ENCODE measurements at places on chromosomes 7 and 10.

DNA sequence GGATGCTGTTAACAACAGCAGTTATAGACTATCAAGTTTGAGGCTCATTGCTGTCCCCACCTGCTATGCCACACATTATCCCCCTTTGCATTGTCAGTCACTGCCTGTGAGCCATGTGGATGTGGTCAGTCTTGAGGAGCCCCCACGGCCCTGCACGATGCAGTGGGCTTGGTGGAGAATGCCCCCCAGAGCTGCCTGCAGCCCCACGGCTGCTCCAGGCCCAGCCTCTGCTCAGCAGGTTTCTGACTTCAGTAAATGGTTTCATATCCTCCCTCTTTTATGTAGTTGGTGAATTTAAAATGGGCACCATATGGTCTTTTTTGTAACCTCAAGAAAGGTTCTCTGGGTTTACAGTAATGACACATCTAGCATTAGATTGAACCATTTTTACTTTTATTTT is 164.1 kb downstream of the EBF3 start:
- no peak for DNase-seq

GRCh38 chr7:48161407-48162125 is 9.7 kb upstream of the ABCA13 start:
- DNase-seq, result no peak

DNA sequence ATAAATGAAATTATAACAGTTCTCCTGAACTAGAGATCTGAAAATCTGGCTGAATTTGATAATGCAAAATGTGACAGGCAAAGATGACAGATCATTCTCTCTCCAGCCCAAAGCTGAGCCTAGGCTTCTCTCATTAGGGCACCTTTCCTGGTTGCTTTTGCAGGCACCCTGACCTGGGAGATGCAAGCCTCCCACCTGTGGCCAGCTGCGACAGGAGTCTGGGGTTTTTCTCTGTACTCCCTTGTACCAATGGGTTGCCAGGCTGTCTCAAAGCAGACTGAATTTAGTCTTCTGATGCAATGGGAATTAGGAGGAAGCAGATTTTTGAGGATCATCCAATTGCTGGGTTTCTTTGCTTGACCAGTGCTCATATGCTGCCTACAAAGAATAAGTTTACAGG is 85.0 kb upstream of the EFCAB10 start:
- no peak for DNase-seq

GRCh38 chr10:46042527-46042926 is 3.5 kb downstream of the MSMB start:
- DNase-seq, result no peak

- no peak for DNase-seq
These were observed 130.9 kb downstream of the SND1 start for GRCh38 chr7:127782654-127783559.

DNA sequence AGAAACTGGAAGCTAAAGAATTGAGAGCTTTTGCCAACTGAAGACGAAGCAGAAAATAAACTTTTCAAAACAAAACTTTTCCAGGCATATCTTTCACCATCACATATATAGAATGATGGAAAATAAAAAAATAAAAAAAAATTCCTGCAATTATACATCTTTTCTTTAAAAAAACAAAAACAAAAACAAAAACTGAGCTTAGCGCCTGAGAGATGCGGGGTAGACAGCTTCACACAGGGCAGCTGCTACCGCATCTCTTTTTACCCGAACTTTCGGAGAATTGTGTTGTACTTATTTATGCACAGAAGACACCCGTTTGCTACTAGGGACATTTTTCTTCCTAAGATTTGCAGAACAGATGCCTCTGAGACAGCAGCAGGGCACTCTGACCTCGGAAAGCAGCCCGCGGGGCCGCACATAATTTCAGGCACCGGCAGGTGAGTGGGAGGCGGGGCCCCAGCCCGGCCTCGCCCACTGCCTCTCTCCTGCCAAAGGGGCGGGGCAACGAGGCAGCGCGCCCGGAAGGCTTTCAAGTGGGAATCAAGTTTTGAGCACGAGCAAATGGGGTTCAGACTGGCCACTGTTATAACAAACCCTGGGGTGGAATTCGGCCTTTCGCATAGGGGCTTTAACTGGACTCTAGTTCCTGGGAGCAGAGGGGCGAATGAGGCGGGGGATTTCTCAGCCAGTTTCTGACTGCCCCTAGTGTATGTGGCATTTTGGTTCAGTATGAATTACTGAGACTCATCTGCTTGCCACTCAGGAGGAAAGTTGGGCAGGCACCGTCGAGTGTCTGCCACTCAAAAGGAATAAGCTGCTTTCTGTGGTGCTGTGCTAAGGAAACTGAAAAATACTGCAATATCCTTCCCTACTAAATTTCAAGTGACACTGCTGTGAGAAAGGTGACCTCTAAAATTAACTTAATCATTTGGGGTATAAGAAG is 18.5 kb upstream of the FAM133B start:
- DNase-seq, result no peak

DNA sequence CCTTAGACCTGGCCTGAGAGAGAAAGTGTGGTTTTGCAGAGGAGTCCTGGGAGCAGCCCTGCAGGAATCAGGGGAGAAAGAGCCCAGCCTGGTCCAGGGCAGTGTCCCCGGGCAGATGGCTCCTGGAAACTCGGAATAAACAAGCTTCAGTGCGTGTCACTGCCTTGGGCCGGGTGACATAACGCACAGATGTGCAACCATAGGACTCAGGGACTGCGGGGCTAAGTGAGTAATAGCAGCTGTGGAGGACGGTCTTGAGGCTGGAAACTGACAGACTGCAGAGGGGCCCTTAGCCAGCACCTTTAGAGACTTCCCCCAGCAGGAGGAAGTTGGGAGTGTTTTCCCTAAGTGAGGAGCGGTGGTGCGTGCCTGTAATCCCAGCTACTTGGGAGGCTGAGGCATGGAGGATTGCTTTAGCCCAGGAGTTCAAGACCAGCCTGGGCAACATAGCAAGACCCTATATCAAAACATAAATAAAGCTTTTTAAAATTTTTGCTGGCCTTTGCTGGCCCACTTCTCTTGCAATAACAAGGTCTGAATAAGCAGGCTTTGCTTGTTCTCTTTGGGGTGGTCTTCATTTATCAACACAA is 5.3 kb upstream of the CLIP2 start:
- DNase-seq, result no peak

DNA sequence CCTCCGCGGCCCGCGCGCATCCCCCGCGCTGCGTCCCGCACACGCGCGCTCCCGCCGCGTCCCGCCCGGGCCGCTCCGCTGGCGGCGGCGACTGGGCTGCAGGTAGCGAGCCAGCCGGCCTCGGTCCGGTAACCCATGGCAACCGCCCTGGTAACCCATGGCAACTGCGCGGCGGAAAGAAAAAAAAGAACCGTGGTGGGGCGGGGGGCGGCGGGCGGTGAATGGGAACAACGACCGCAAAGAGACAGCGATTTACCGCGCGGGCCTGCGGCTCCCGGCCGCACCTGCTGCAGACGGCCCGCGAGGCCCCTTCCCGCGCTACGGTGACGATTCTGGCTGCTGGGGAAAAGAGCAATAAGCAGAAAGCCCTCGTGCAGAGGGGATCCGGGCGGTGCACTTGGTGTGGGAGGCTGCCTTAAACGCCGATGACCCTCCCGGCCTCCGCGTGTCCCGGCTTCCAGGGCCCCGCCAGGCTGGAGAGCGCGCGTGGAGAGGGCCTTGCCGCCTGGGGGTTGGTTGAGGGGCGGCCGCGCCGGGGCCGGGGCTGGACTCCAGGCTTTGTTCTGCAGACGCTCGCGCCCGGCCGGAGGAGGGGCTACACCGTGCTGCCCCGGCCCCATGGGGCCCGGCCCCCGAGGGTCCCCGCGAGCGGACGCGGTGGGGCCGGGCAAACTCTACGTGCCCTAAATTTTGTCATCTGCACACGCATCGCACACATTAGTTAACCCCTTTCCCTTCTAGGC is 84.7 kb downstream of the SNX10 start:
- DNase-seq, result no peak

GRCh38 chr7:104978460-104978859 is 35.5 kb upstream of the KMT2E start:
- peak; percentile 70 for DNase-seq

GRCh38 chr7:55307123-55307916 is 57.8 kb upstream of the LANCL2 start:
- no peak for DNase-seq

GRCh38 chr10:62022830-62023229 is 121.3 kb downstream of the ARID5B start:
- DNase-seq, result no peak

GRCh38 chr7:51977913-51978312 is 661.3 kb upstream of the COBL start:
- DNase-seq, result no peak

GRCh38 chr10:46544989-46545791 is 11.3 kb downstream of the GPRIN2 start:
- DNase-seq, result no peak

- DNase-seq, result no peak
These were observed 238.9 kb downstream of the TNS3 start for GRCh38 chr7:47343061-47343455.
